ENCODE measurements at places on chromosomes 6 and 20. TPM values are rescaled to one million over a fixed set of nuclear protein-coding genes. Genes with fewer than 3 reads are reported as not detected.

GRCh38 chr6:148674306-148674705, 72.5 kb upstream of the UST start:
- no peak for DNase-seq

GRCh38 chr6:165834613-165835259, 171.7 kb upstream of the PDE10A start:
- DNase-seq = peak; percentile 42

The RAD21L1 gene
- 1.0 TPM for total RNA-seq

DNA sequence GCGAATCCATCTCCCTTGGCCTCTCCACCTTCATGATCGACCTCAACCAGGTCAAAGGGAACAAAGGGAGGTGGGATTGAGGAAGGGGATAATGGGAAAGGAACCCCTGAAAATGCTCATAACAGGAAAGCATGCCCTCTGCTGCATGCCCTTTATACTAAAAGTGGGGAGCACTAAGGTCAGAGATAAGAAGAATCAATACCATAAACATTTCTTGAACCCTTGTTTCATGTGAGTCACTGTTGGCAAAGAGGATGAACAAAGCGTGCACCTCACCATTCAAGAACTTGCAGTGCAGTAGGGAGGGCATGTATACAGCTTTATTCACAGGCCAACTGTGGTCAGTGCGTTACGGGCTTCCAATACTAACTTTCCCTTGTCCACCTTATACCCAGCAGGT, 1.7 kb upstream of the SAPCD1 start:
- no peak for DNase-seq

- DNase-seq = no peak
Measured at GRCh38 chr20:32727683-32728082, 15.6 kb downstream of the COMMD7 start.

DNA sequence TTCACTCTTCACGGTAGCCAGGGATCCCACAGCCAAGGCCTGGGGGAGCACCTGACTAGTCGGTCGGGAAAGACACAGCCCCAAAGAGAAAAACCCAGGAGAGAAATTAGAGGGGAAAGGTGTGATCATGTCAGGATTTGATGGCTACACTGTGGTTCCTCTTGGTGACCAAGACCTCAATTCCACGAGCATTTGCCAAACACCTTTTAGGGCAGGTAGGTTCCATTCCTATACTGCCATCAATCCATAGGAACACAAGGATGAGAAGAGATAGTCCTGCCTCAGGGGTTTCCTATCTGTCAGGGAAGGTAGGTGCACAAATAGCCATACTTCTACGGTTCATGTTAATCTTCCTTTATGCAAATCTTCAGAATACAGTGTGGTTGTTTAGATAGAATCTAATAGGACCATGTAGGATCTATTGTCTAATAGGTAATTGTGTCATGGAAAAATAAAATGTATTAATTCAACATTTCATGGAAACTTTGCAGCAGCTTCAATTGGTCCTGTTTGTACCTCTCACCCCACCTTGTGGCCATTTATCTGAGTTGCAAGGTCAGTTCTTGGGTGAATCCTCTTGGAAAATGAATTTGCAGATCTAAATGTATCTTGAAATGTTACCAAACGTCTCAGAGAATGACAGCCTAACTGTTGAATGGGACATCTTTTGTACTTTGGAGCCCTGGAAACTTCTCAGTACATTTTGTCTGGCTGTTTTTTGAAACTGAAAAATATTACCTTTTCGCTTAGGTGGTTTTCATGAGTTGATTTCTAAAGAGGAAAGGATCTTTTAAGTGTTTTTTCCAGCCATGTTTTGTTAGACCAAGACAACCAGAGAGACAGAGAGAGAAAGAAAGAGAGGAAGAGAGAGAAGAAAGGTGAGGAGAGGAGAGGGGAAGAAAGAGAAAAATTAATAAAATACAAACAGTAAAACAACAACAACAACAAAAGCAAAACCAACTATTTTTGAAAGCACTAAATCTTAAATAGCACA, 33.7 kb upstream of the IYD start:
- DNase-seq = peak; percentile 41
